ENCODE measurements at places on chromosomes 3 and 15.

- DNase-seq: no peak
Measured at GRCh38 chr3:178042376-178042775, 493.9 kb upstream of the KCNMB2 start.

DNA sequence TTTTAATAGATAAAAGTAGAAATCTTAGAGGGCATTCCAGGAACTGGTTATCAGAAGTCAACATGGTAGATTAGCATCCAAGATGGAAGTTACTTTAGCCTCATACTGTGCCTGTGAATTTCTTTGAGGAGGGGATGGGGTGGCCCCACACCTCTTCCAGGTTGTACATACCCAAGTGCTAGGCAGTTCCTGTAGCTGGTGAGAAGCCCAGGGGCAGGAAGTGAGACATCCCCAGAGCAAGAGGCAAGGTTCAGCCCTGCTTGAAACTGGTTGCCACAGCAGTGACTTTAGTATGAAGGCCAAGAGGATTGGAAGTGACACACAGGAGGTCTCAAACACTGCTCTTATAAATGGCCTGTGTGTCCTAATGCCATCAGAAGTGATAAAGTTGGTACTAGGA lies 11.9 kb downstream of the GTPBP8 start:
- no peak for DNase-seq

DNA sequence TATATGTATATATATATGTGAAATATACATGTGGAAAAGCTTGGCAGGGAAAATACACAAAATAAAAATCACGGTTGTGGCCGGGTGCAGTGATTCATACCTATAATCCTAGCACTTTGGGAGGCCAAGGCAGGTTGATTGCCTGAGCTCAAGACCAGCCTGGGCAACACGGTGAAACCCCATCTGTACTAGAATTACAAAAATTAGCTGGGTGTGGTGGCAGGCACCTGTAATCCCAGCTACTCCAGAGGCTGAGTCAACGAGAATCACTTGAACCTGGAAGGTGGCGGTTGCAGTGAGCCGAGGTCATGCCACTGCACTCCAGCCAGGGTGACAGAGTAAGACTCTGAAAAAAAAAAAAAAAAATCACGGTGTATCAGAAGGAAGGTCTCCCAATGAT lies 20.8 kb upstream of the ARHGEF3 start:
- no peak for DNase-seq

DNA sequence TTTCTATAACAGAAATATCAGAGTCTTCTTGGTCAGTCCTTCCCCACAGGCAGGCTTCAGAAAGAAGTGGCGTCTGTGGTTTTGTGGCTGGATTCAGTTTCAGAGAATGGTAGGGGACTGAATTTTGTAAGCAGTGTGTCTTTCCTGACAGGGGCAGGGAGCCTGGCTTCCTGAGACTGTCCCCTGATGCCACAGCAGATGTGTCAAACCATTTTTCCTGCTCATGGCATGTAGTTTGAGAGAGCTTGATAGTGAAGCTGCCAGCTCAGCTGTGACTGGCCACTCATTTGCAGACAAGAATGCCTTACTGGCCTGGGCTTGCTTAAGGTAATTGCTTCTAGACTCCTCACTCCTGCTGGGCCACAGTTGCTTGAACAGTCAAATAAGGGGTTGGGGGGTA lies 26.4 kb downstream of the LARS2 start:
- DNase-seq: no peak
